ENCODE measurements at places on chromosomes 7 and 10. TPM values are rescaled to one million over a fixed set of nuclear protein-coding genes. Genes with fewer than 3 reads are reported as not detected.

DNA sequence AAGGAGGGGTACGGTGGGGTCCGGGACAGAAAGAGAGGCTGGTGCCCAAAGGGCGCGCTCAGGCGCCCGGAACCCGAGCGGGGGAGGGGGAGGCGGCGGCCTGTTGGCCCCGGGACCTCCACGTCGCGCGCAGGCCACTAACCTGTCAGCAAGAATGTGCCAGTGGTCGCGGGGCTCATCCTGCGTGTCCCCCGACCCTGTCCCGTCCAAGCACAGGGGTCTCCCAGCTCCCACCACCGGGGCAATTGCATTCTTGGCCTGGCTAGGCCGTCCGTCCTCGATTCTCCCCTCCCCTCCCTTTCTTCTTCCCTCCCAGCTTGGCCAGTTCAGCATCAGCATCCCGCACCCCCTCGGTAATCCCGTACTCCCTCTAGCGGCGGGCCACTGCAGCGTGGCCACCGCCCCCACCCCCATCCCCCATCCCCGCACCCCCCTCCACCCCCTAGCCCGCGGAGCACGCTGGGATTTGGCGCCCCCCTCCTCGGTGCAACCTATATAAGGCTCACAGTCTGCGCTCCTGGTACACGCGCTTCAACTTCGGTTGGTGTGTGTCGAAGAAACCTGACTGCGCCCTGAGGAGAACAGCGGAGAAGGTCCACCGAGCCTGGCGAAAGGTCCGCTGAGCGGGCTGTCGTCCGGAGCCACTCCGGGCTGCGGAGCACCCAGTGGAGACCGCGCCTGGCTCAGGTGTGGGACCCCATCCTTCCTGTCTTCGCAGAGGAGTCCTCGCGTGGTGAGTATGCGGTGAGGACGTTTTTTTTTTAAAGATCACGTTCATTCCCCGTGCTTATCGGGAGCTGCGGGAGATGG is at the start of gene SGCE:
Gene SGCE, minus strand, starts transcription at position 286 of the 810 bp plus-strand sequence. Its CDS starts 35 bp downstream, at position 251.
- H3K4me1 ChIP-seq: peaks cover 15% of the 10 kb centered on the region
- no peak for DNase-seq
- peak within 1 kb of the TSS; percentile 12 for H3K27ac ChIP-seq
- peak within 1 kb of the TSS; percentile 53 for H3K4me3 ChIP-seq
- peaks cover 30% of the 10 kb centered on the region for H3K27me3 ChIP-seq
- H3K36me3 ChIP-seq: no peaks in the 10 kb centered on the region

Gene CYP17A1
- total RNA-seq: not detected

Gene LEP
- not detected for total RNA-seq

Gene AKR1D1
- not detected for total RNA-seq

DNA sequence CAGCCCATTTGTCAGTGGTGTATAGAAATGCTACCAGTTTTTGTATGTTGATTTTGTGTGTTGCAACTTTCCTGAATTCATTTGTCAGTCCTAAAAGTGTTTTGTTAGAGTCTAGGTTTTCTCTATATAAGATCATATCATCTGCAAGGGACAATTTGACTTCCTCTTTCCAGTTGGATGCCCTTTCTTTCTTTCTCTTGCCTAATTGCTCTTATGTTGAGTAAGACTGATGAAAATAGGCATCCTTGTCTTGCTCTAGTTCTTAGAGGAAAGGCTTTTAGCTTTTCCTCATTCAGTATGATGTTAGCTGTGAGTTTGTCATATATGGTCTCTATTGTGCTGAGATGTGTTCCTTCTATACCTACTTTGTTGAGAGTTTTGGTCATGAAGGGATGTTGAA is 161.7 kb upstream of the TPK1 start:
- H3K36me3 ChIP-seq: no peaks in the 10 kb centered on the region
- no peak overlapping the region for H3K27ac ChIP-seq
- DNase-seq: no peak
- no peak overlapping the region for H3K4me3 ChIP-seq
- no peaks in the 10 kb centered on the region for H3K4me1 ChIP-seq

GRCh38 chr7:100567751-100568175 is 5.9 kb downstream of the SAP25 start:
- no peak for DNase-seq
- peaks cover 4% of the 10 kb centered on the region for H3K36me3 ChIP-seq
- peaks cover 10% of the 10 kb centered on the region for H3K27me3 ChIP-seq
- no peak overlapping the region for H3K4me3 ChIP-seq
- peaks cover 8% of the 10 kb centered on the region for H3K4me1 ChIP-seq
- H3K27ac ChIP-seq: no peak overlapping the region

DNA sequence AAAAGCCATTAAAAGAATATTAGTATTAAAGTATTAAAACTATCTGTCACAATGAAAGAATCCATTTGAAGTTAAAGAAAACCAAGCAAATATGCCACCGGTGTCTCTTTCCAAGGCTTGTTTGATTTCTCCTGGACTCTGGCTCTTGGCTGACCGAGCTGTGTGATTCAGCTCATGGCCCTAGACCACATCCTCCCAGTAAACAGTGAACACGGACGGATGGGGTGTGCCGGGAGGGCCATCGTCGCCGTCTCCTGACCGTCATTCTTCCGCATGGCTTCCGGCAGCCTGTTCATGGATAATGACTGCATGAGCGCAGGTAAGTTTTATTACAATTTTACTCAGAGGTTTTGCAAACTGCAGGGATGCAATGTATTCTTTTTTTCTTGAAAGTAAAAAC is 218.5 kb downstream of the DNAJB6 start:
- H3K27ac ChIP-seq: no peak overlapping the region
- H3K4me1 ChIP-seq: no peaks in the 10 kb centered on the region
- no peaks in the 10 kb centered on the region for H3K27me3 ChIP-seq
- no peaks in the 10 kb centered on the region for H3K36me3 ChIP-seq
- no peak for DNase-seq

Gene MRPS33
- 23.4 TPM for total RNA-seq

Gene CYP2W1
- total RNA-seq: not detected

- H3K4me3 ChIP-seq: peak overlapping the region; percentile 94
- no peak for DNase-seq
- peaks cover 60% of the 10 kb centered on the region for H3K4me1 ChIP-seq
- no peaks in the 10 kb centered on the region for H3K27me3 ChIP-seq
- H3K36me3 ChIP-seq: no peaks in the 10 kb centered on the region
- peak overlapping the region; percentile 96 for H3K27ac ChIP-seq
Observed at GRCh38 chr7:151246102-151246850, 2.2 kb downstream of the SMARCD3 start.
